SHP77 treated with DMSO at 0.1 percent for 48 hours (cell line): ENCODE measurements at places on chromosomes 4 and X.

GRCh38 chr4:33086331-33086925 is 2366.3 kb downstream of the PCDH7 start:
- DNase-seq = no peak

- DNase-seq = no peak
Observed at GRCh38 chrX:79065696-79066095, 78.8 kb upstream of the GPR174 start.

DNA sequence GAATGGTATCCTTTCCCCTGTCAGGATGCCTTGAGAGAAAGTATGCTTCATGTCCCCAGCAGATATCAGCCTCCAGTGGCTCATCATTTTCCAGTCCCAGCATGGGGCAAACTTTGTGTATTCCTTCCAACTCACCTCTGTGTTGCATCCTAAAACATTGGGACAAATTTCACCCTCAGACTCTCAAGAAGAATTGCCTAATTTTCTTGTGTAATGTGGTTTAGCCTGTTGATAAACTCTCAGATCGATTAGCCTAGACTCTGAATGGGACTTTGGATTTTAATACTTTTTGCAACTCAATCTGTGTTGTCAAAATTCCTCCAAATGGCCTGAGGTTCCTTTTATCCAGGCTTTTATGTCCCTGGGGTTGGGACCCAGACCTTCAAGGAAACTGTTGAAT is 805.3 kb downstream of the C4orf33 start:
- DNase-seq = no peak

GRCh38 chr4:115159141-115159540 is 45.7 kb upstream of the NDST4 start:
- DNase-seq = no peak

- DNase-seq = no peak
Observed at GRCh38 chrX:129780441-129781105, 824 bp downstream of the SASH3 start.

GRCh38 chrX:74353984-74354383 is 50.0 kb downstream of the ZCCHC13 start:
- no peak for DNase-seq

GRCh38 chr4:165947019-165947418 is 74.0 kb downstream of the TLL1 start:
- DNase-seq = no peak

- no peak for DNase-seq
Observed at GRCh38 chr4:157315968-157316367, 95.4 kb downstream of the GRIA2 start.

- DNase-seq = no peak
Observed at GRCh38 chrX:79630033-79631009, 263.2 kb upstream of the ITM2A start.

GRCh38 chr4:60020389-60020788 is 1179.7 kb upstream of the ADGRL3 start:
- no peak for DNase-seq

DNA sequence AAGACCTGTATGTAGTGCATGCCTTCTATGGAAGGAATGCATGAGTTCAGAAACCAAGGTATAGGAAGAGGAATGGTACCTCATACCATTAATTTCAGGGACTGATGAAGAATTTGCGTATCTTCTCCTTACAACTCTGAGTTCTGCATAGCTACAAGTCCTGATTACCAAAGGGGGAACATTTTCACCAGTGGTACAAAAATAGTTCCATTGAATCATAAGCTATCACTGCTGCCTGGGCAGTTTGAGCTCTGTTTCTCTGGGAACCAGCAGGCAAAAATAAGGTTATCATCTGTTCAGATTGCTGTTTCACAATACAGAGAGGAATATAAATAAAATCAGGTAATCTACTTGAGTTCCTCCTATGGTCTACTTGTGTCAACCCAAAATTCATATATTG is 77.9 kb upstream of the GNPDA2 start:
- no peak for DNase-seq

DNA sequence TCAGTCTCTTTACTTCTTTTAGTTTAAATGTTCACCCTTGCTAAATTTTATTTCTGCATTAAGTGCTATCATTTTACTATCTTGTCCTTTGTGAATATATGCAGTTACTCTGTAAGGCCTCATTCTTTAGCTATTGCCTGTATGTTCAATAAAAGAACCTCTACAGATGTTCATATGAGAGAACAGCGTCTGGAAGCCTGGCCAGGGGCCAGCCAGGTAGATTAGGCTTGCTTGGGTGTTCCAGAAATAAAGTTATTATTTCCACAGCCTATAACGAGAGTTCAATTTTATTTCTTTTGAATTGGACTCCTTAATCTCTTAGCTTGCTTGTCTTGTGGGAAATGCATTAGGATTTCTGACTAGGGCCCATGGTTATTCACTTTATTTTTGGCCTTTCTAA is 214.5 kb downstream of the TLL1 start:
- no peak for DNase-seq

DNA sequence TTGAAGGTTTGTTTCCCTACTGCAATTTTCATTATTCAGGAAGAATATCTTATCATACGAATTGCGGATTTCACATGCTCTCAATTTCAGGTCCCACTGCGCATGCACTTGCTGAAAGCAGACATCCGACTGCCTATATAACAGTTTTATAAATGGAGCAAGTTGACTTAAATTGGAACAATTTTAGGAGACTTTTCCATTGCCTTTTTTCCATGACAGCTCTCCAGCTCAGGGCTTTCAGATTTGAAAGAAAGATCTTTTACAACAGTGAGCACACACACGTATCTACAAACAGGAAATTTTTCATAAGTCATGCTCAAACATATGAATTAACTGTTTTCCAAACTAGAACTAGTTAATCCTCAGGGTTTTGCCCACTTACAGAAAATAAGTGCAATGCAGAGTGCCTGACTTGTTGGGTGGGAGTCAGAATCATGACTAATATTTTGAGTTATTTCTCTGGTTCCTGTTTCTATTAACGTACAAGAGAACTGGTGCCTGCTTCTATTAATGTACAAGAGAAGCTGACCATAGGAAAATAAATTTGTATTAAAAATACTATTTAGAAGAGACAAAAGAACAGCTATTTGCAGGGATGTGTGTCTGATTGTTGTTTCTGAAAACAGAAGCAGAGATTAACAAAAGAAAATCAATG is 137.9 kb downstream of the GPC3 start:
- no peak for DNase-seq
